ENCODE measurements at places on chromosomes 3 and 15.
A peak's percentile ranks its signal among the peaks of the same experiment; 100 is the strongest.

GRCh38 chr3:10465161-10465560 lies 40.2 kb downstream of the ATP2B2 start:
- DNase-seq = no peak

- no peak for DNase-seq
Observed at GRCh38 chr3:41404582-41404981, 205.3 kb downstream of the CTNNB1 start.

- no peak for DNase-seq
Observed at GRCh38 chr3:12997387-12997786, 75.8 kb downstream of the IQSEC1 start.

GRCh38 chr15:66285533-66286280 lies 7.7 kb upstream of the DIS3L start:
- no peak for DNase-seq

DNA sequence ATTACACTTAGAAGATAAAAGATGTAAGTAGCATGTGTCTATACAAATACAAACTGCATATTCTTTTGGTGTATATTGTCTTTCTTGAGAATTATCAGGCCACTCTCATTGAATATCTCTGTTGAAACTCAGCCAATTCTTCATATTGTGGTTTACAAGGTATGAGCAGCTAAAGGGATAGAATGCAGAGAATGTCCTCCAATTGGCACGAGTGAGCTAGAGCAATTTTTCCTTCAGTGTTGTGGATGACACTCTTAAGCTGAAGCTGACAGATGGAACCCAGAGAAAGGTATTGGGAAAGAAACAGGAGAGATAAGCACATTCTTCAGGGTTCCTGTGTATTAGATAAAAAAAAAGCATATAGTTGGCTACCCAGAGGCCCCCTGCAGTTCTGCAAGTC lies 453.1 kb downstream of the EPHA3 start:
- no peak for DNase-seq

DNA sequence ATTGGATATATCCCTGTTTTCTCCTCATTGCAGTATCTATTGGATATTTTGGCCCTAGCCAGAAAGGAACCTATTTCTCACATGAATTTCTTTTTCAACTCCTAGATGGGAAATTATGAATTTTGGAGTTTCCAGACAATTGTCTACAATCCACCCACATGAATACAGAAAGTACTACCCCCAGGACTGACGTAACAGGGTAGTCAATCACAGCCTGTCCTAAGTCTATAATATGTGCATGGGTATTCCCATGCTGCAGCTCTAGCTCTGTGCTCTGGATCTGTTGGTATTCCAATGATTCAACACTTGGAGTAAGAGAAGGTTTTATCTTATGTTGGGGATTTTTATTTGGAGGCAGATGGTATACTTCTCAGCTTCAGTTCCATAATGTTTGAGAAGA lies 393.1 kb upstream of the ARRDC4 start:
- no peak for DNase-seq

DNA sequence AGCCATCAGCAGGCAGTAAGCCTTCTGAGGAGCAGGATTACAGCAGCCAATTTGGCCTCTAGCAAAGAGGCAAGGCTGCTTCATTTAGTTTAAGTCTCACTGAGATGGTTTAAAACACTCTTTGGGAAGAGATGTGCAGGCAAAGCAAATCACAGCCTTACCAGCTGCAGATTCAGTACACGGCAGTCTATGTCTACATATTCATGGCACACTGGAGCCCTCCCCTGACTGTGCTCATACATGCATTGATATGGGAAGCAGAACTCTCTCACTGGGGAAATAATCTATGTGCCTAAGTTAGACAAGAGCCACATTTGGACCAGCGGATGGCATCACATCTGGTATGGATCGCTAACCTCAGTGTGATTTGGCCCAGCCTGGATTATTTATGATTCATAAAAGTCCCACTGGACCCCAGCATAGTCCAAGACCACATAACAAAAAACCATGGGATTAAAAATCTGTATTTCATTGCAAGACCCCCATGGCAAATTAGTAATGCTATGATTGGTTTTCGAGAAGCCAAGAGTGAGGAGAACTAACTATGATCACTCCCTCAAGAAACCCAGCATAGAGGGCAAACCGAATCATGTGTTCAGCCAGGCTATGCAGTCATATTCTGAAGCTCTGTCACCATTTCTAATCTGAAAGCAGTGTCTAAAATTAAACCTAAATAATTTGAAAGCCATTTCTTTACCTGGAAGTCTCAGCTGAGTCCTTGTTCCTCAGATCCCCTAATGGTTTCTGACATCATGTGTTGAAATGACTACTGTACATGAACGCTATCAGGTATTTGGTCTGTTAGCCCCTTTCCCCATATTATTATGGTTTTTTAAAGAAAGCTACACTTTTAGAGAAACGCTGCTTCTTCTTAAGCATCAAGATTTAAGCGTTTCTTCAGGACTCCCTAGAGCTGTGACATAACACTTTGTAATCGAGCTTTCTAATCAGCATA lies 1.2 kb downstream of the PRICKLE2 start:
- DNase-seq = no peak

DNA sequence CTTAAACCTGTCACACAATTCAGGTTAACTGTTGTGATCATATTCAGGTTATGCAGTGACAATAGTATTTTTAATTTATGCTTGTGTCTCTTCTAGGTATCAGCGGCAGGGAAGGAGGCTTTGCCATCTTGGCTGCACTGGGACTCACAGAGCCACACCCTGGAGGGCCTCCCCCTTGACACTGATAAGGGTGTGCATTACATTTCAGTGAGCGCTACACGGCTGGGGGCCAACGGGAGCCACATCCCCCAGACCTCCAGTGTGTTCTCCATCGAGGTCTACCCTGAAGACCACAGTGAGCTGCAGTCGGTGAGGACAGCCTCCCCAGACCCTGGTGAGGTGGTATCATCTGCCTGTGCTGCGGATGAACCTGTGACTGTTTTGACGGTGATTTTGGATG lies 23.6 kb upstream of the BSN start:
- DNase-seq = no peak

DNA sequence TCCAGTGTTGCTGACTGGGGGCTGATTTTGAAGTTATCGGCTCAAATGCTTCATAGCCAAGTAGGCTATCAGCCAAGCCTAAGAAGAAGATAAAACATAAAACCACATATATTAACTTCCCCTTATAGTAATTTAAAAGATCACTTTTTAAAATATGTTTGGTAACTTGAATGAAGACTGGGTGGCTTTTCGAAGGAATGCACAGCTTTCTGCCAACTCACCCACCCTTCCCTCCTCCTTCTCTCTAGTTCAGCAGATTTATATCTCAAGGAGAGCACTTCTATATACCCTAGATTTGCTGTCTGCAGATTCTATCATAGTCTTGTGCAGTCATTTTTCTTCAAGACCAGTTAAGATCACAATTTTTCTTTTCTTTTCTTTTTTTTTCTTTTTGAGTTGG lies 189.4 kb upstream of the CHRM5 start:
- no peak for DNase-seq

DNA sequence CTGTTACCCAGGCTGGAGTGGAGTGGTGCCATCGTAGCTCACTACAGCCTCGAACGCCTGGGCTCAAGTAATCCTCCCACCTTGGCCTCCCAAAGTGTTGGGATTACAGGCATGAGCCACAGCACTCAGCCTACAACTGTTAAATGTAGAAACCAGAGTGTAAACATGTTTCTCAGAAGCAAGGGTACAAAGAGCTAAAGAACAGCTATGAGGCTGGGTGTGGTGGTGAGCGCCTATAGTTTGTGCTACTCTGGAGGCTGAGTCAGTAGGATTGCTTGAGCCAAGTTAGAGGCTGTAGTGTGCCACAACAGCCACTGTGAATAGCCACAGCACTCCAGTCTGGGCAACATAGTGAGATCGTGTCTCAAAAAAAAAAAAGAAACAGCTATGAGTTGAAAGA lies 4.8 kb upstream of the MINDY2 start:
- no peak for DNase-seq

- DNase-seq = no peak
Observed at GRCh38 chr15:58553365-58553918, 121.7 kb downstream of the LIPC start.

GRCh38 chr3:80696280-80696679 lies 928.5 kb upstream of the ROBO1 start:
- DNase-seq = peak; percentile 3

DNA sequence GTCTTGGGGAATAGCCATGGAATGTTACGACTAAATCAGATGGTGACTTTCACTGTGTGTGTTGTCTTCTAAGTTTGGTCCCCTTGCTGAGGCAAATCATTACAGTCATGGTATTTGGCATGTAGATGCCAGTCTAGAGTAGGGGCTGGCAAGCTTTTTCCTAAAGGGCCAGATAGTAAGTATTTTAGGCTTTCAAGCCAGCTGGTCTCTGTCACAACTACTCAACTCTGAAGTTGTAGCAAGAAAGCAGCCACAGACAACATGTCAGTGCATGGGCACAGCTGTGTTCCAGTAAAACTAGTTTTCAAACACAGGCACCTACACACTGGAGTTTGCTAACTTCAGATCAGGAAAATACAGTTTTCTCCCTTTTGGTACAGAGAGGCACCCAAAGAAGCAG lies 39.3 kb downstream of the CCR3 start:
- no peak for DNase-seq

DNA sequence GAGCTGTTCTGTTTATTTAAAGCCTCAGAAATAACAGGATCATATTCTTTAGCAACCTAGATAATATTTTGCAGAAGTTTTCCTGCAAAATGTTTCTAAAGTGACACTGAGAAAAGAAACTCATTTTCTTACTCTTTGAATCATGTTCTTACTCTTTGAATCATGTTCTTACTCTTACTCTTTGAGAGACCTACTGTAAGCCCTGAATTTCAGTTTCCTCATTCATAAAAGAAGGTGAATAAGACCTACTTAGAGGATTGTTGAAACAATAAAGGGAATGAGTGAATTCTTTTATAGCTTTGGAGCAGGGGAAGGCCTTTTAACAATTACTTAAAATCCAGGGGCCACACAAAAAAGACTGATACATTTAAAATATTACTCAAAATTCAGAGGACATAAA lies 221.7 kb upstream of the CMC1 start:
- no peak for DNase-seq

GRCh38 chr3:37680401-37680800 lies 181.3 kb upstream of the CTDSPL start:
- no peak for DNase-seq

GRCh38 chr15:69468241-69469121 lies 15.9 kb downstream of the RPLP1 start:
- peak; percentile 38 for DNase-seq

DNA sequence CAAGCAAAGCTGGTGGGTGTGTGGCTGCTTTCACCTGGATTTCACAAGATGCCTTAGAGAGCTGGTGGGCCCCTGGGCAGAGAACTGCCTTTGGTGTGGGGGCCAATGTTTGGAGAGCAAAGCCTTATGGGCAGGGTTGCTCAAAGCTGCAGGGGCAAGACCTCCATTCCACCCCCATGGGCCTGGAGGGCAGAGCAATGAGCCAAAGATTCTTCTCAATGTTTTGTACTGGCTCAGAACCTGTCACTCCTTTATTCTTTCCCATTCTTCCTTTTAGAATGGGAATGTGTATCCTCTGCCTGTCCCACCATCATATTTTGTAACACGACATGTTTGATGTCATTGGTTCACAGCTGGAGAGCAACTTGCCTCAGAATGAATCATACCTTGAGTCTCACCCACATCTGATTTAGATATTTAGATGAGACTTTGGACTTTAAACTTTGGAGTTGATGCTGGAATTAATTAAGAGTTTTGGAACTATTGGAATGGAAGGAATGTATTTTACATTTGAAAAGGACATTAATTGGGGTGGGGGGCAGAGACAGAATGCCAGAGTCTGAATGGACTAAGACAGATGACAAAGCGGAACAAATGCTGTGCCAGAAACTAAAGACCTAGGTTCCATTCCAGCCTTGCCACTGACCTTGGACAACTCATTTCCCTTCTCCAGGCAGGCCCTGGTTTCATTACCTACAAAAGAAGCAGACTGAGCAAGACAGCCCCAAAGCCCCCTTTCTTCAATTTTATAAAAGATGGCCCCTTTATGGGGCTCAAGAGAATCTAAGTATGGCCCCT lies 72.9 kb downstream of the DAPK2 start:
- DNase-seq = no peak

GRCh38 chr3:188452158-188452772 lies 298.3 kb downstream of the LPP start:
- no peak for DNase-seq

GRCh38 chr15:30882849-30883433 lies 20.8 kb upstream of the FAN1 start:
- DNase-seq = no peak

GRCh38 chr3:111627092-111627491 lies 31.9 kb upstream of the ZBED2 start:
- no peak for DNase-seq

DNA sequence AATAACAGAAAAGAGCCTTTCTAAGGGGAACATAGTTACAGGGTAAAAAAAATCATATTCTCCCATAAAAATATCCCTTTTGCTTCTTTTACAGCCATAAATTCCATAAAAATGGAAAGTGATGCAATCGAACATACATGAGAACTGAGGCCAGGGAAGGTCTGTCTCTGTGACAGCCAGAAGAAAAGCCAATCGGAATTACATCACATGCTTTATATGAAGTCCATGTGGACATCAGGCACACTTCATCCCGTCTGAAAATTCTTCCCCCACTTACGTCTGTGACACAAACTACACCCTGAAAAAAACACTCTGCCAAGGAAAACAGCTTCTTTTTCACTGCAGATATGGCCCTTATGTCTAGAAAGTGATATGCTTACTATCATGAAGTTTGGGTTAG lies 323.5 kb downstream of the ERC2 start:
- no peak for DNase-seq

DNA sequence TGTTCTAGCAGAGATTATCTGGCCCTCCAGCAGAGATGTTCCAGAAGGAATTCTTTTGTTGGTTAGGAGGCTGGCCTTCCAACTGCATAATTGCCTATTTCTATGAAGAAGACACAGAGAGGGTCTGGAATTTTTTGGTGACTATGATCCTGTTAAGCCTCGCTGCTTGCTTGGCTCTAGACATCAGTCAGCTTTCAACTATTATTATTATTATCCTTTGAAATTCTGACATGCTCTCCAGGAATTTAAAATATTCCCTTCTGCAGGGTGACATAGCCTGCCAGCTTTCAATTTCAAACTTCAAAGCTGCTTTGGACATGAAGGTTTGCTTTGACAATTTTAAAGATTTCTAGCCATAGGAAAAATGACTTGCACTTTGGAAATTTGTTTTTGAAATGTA lies 26.3 kb upstream of the ZNF148 start:
- no peak for DNase-seq

GRCh38 chr3:124201786-124202185 lies 209.9 kb upstream of the ROPN1 start:
- no peak for DNase-seq

GRCh38 chr3:128311441-128311844 lies 155.2 kb downstream of the DNAJB8 start:
- DNase-seq = no peak

GRCh38 chr3:134775831-134776230 lies 19.2 kb upstream of the EPHB1 start:
- no peak for DNase-seq
